ENCODE measurements at places on chromosomes 6 and 20.

DNA sequence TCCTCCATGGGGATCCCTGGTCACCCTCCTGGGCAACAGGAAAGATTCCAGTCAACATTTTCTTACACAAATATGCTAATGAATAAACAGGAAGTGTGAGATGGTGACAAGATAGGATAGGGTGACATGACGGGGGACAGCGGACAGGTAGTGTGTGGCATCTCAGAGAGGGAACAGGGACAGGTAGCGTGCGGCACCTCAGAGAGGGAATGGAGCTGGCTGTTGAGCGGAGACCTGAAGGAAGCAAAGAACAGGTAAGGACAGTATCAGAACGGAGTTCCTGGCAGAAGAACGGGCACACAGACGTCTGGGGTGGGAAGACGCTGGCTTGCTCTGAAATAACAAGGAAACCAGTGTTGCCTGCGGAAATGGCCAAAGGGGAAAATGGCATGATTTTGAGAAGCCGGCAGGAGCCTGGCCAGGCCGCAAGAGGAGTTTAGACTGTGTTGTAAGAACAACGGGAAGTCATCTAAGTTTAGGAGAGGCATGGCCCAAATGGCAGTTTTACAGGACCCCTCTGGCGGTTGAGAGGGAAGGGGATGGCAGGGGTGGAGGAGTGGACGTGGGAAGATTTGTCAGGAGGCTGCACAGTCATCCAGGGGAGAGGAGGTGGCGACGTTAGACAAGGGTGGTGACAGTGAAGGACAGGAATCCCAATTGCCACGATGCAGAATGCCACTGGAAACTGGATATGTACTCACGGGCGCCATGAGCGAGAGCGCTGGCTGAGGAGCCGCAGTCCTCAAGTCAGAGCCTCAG, 111.6 kb downstream of the JPH2 start:
- DNase-seq = no peak

DNA sequence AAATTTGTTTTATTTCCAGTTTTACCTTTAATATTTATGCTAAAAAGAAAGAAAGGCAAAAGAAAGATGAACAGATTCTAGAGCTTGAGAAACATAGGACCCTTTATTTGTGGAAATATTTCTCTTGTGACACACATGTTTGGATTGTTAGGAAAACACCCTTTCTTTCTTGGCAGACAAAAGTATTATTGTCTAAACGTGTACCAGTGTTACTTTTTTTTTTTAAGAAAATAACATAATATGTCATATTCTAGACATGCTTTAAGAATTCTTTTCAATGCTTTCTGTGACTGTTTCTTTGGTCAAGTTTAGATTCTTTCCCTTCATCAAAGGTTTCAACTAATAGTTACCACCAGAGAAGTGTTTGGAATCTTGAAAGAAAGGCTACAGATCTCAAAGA, 183.4 kb upstream of the CNR1 start:
- DNase-seq = no peak

GRCh38 chr6:132413499-132413802, 12.2 kb upstream of the MOXD1 start:
- DNase-seq = no peak

DNA sequence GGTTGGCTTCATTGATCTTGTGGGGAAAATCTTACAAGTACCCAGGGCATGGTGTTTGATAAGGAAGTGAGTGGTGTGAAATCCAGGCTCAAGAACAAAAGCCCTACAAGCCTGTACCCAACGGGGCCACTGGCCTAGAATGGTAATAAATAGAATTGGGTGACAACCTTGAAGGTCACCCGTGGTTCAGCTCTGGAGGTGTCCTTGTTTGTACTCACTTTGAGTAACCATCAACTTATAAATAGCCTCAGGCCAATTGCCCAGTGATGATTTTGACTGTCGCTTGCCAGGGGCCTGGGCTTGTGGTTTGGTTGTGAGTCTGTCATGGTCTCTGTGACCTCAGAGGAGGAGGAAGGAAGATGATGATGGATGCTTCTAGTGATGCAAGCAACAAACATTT, 87.8 kb downstream of the PHACTR3 start:
- DNase-seq = no peak

GRCh38 chr6:105705608-105706007, 302.7 kb upstream of the PREP start:
- DNase-seq = no peak

DNA sequence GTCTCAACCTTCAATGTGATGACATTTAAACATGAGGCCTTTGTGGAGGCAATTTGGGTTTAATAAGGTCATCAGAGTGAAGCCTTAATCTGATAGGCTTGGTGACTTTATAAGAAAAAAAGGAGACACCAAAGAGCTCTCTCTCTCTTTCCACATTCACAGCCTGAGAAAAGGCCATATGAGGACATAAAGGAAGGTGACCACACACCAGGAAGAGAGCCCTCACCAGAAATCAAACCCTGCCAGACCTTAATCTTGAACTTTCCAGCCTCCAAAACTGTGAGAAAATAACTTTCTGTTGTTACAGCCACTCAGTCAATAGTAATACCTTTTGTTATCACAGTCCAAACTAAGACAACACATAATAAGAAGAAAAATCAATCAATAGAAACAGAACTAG, 47.7 kb downstream of the COL12A1 start:
- DNase-seq = no peak

GRCh38 chr6:2844008-2844407, 2.3 kb upstream of the SERPINB1 start:
- DNase-seq = no peak

- DNase-seq = no peak
Measured at GRCh38 chr6:54847799-54848597, 1.4 kb downstream of the FAM83B start.

DNA sequence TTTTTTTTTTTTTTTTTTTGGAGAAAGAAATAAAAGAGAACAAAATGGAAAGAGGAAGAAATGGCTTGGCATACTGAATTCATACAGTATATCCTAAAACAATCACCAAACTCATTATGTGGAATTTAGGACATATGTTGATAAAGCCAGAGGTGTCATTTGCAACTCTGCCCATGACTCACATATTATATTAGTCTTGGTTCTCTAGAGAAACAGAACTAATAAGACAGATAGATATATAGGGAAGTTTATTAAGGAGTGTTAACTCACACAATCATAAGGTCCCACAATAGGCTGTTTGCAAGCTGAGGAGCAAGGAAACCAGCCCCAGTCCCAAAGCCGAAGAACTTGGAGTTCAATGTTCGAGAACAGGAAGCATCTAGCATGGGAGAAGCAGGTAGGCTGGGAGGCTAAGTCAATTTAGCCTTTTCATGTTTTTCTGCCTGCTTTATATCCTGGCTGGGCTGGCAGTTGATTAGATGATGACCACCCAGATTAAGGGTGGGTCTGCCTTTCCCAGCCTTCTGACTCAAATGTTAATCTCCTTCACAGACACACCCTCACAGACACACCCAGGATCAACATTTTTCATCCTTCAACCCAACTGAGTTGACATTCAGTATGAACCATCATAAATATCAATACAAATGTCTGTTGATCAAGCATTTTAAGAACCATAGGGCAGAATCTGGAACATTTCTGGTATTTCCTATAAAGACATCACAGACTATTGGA, 102.3 kb downstream of the UBE3D start:
- DNase-seq = no peak

GRCh38 chr6:3363296-3364025, 93.4 kb downstream of the SLC22A23 start:
- DNase-seq = no peak

DNA sequence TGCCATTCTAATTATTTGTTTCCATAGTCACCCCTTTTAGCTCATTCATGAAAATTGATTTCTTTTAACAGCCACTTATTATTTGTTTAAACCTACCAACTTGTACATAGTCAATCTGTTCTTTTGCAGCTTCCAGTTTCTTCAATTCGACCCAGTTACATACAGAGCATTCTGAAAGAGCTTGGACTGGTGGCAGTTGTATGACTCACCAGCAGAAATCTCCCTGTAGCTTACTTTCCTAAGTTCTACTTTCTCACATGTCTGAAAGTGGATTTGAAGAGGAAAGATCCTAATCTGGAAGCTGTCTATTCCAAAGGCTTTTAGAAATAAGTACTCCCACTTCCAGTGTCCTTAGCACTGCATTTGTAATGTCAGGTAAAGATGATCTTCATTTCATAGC, 447.9 kb downstream of the HTR1B start:
- no peak for DNase-seq
